ENCODE measurements at places on chromosomes 7 and 10. TPM values are rescaled to one million over a fixed set of nuclear protein-coding genes. Genes with fewer than 3 reads are reported as not detected.

The OR2A1 gene
- 0.19 TPM for total RNA-seq

GRCh38 chr7:151430391-151431205 is 9.3 kb downstream of the CRYGN start:
- no peaks in the 10 kb centered on the region for H3K36me3 ChIP-seq
- peaks cover 25% of the 10 kb centered on the region for H3K4me1 ChIP-seq
- no peak overlapping the region for H3K4me3 ChIP-seq
- H3K27ac ChIP-seq: no peak overlapping the region
- no peaks in the 10 kb centered on the region for H3K27me3 ChIP-seq

GRCh38 chr7:2926896-2927405 is 82.8 kb upstream of the GNA12 start:
- H3K27me3 ChIP-seq: no peaks in the 10 kb centered on the region
- H3K36me3 ChIP-seq: no peaks in the 10 kb centered on the region
- no peak overlapping the region for H3K27ac ChIP-seq
- no peak for DNase-seq
- H3K4me1 ChIP-seq: peaks cover 1% of the 10 kb centered on the region

The C10orf67 gene
- total RNA-seq: 0.33 TPM

The KIF11 gene
- total RNA-seq: 70.8 TPM

DNA sequence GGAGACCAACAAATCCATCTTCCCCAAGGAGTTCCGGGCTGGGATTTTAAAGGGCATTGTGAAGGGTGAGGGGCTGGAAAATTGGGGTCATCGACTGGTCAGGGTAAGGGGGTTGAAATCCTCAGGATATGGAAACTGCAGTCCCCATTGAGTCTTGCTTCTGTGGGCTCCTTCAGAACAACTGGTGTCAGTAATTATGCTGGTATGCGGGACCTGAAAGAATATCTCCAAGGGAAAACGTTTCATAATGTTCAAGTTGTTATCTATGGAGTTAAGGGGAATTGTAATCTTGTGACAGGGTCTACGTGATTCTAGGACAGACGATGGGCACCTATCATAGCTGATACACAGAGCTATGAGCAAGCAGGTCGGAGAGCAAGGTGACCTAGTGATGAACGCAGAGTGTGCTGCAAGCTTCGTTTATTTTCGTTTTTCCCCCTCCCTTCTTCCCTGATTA is 494 bp upstream of the RHBDD2 start:
- H3K36me3 ChIP-seq: peaks cover 12% of the 10 kb centered on the region
- no peak for DNase-seq

The WIPF3 gene
- 4.0 TPM for total RNA-seq

DNA sequence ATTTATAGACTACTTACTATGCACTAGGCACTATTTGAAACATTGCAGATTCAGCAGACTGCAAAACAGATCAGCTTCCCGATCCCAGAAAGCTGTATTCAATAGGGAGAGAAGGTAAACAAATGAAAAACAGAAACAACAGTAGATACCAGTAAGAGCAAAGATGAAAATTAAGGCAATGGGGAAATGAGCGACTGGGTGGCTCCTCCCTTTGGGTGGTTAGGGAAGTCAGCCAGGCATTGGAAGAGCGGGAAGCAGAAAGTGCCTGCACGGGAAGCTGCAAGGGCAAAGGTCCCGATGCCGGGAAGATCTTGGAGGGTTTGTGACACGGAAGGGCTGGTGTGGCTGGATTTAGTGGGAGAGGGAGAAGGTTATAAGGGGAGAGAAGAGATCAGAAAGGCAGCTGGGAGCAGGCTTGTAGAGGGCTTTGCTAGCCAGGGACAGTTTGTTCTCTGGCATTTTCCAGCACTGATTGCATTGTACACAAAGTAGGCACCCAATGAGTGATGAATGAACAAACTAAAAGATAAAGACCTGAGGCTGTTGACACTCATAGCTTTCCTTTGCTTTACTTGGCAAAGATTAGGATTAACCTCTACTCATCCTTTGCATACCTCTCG is 67.8 kb downstream of the NAMPT start:
- H3K27me3 ChIP-seq: peaks cover 4% of the 10 kb centered on the region
- no peak for DNase-seq
- H3K4me3 ChIP-seq: no peak overlapping the region
- peak overlapping the region; percentile 81 for H3K27ac ChIP-seq
- H3K4me1 ChIP-seq: peaks cover 4% of the 10 kb centered on the region

DNA sequence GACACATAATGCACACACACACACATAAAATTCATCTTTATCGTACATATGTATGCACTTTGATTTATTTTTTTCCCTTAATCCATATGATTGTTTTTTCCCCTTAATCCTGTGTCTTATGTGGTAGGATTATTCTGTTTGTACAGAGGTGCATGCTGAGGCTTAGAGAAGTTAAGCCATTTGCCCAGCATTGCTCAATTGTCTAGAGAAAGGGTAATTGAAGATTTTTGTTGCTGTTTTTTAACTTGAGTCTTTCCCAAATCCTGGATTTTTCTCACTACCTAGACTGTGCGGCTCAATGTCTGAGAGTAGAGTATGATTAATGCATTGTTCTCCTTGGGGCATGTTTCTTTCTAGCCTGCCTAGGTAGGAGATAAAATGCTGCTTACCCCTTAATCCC is 35.0 kb downstream of the WBP1L start:
- no peaks in the 10 kb centered on the region for H3K36me3 ChIP-seq
- H3K4me3 ChIP-seq: no peak overlapping the region
- H3K27ac ChIP-seq: no peak overlapping the region
- peaks cover 74% of the 10 kb centered on the region for H3K4me1 ChIP-seq
- no peak for DNase-seq
- no peaks in the 10 kb centered on the region for H3K27me3 ChIP-seq

- peaks cover 9% of the 10 kb centered on the region for H3K4me1 ChIP-seq
- H3K36me3 ChIP-seq: no peaks in the 10 kb centered on the region
- H3K4me3 ChIP-seq: no peak overlapping the region
- no peak for DNase-seq
- H3K27me3 ChIP-seq: no peaks in the 10 kb centered on the region
- no peak overlapping the region for H3K27ac ChIP-seq
Measured at GRCh38 chr7:21107101-21107500, 320.4 kb upstream of the SP8 start.

DNA sequence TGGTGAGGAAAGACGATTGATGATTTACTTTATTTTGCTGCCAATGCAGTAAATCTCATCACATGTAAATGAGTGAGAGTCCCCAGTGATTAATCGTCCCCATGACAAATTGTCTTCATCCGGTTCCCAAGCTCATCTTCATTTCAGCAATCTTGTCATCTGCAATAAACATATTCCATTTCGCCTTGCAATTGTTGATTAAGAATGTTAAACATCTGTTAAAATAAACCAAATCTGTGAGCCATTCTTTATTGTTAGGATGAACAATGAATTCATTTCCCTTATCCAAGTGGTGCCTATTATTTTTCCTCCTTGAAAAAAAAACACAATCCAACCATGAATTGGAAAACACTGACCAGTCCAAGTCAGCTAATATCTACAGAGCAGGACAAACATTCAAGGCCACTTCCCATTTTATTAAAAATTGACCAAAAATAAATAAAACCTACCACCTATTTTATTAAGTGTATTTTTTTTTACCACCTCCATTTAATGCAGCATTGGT is 36.5 kb downstream of the NPS start:
- no peaks in the 10 kb centered on the region for H3K36me3 ChIP-seq
- no peak for DNase-seq
- H3K27ac ChIP-seq: no peak overlapping the region
- H3K27me3 ChIP-seq: peaks cover 53% of the 10 kb centered on the region
- no peak overlapping the region for H3K4me3 ChIP-seq
- no peaks in the 10 kb centered on the region for H3K4me1 ChIP-seq

DNA sequence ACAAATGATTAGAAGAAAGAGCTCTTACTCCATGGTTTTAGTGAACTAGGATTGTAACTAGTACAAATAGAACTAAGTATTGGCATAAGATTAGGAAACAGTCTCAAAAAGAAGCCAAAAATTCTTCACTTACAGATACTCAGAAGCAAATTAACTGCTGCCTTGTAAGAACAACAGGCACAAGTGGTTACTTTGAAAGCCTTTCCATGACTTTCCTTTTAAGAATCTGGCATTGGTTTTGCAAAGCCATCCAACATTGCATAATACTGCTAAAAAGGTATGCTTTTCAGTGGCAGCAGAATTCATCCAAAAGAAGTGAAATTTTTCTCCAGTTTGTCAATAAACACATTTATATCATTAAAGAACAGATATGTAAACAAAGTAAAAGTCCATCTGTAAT is 126.8 kb upstream of the ODAD2 start:
- H3K4me1 ChIP-seq: no peaks in the 10 kb centered on the region
- no peak overlapping the region for H3K4me3 ChIP-seq
- H3K36me3 ChIP-seq: peaks cover 9% of the 10 kb centered on the region
- H3K27me3 ChIP-seq: no peaks in the 10 kb centered on the region
- DNase-seq: no peak

DNA sequence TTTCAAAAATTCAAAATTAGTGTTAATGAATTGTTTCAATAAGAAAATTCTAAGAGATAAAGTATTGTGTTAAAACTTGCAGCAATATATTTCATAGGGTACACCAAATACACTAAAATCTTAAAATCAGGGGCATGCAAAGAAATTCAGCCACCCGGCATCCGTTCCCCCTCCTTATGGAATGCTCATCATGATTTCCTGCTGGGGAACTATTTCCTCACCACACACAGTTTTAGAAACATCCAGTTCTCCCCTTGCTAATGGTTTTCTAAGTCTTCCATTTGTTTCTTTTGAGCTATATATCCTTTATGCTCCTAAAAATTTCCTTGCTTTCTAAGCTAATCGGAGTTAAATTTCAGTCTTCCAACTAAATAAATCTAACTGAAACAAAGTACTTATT is 60.7 kb downstream of the CHCHD3 start:
- H3K4me1 ChIP-seq: peaks cover 8% of the 10 kb centered on the region
- no peak overlapping the region for H3K4me3 ChIP-seq
- no peaks in the 10 kb centered on the region for H3K27me3 ChIP-seq
- no peak overlapping the region for H3K27ac ChIP-seq
- no peak for DNase-seq

- H3K4me3 ChIP-seq: peak overlapping the region; percentile 91
- H3K27me3 ChIP-seq: peaks cover 21% of the 10 kb centered on the region
- no peak overlapping the region for H3K27ac ChIP-seq
- no peaks in the 10 kb centered on the region for H3K36me3 ChIP-seq
- peaks cover 52% of the 10 kb centered on the region for H3K4me1 ChIP-seq
Measured at GRCh38 chr7:818031-818699, 14.1 kb upstream of the SUN1 start.

The RPEL1 gene
- not detected for total RNA-seq

DNA sequence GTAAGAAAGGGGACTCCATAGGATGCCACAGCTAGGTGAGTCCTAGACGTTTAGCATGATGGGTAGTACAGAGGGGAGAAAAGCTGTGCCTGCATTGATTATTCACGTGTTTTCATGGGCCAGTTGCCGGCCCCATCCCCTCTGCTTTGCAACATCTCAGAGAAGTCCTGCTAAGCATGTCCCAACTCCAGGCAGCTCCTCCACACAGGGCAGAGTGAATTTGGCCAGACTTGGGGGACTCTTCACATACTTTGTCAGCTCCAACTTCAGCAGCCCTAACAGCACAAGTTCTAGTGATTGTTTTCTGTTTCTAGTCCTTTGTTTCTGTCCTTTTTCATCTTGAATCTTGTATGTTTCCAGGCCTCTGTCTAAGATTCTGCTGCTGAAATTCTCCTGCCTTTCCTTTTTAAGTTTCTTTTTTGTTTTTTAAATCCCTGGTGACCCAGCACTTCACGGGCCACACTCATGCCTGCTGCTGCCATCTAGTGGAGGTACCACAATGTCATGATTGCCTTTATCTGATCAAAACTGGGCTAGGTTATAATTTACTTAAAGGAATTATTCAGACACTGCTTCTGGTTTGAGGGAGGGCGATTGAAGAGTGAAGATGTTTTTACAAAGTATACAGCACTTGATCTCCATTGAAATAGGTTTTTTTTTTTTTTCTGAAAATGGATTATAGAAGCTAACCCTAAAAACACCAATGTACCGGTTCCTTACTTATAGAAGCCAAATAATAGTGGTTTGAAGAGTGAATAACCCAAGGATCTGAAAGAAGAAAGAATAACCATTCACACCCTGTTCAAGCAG is 276.9 kb downstream of the CSTF2T start:
- no peaks in the 10 kb centered on the region for H3K27me3 ChIP-seq
- H3K36me3 ChIP-seq: no peaks in the 10 kb centered on the region
- H3K4me1 ChIP-seq: peaks cover 4% of the 10 kb centered on the region
- H3K4me3 ChIP-seq: no peak overlapping the region

The GPC2 gene
- 106 TPM for total RNA-seq

DNA sequence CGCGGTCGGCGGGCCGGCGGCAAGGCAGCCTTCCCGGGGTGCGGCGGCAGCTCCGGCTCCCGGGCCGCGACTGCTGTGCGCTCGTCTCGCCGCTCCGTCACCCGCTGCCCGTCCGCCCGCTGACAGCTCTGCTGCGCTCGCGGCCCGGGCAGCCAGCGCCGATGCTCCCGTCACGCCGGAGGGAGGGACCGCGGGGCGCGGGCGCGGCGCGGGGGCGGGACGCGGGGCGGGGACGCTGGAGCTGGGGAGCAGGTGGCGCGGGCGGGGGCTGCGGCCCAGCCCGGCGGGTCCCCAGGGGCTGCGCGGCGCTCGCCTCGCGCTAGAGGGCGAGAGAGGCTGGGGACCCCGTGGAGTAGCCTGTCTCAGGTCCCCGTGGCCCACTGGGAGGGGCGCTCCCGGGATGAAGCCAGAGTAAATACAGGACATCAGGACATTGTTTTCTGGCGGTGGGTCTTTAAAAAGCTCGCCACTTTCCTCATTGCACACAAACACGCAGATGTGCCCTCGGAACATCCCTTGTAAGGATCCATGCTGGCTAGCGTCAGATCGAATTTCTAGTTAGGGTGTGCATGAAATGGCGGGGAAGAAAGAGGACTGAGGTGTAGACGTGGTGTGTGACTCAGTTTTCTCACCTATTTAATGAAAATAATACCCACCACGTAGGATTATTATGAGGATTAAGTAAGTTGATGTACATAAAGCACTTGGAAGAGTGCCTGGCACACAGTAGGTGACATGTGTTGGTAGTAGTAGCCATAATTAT is at the start of gene ELAPOR2:
TSS of gene ELAPOR2 (minus strand) at position 130 of the 763 bp plus-strand sequence. CDS start 141 bp downstream, outside the sequence.
- peaks cover 18% of the 10 kb centered on the region for H3K4me1 ChIP-seq
- H3K4me3 ChIP-seq: peak within 1 kb of the TSS; percentile 90
- no peaks in the 10 kb centered on the region for H3K36me3 ChIP-seq
- DNase-seq: peak; percentile 83
- H3K27me3 ChIP-seq: peaks cover 9% of the 10 kb centered on the region

DNA sequence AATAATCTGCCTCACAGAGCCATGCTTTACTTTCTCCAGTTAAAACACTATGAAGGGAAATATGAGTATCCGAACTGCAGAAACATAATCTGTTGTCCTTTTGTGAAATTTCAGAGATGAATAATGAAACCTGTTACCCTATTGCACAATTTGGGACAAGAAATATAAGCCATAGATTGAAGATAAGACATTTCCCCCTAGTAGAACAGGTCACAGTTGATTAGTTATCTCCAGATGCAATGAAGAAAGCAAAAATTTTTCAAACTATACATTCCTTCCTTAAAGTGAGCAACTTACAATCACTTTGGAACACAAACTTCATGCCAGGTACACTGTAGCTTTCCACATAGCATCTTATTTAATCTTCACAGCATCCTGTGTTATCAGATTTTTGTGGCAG is 2.3 kb upstream of the CHN2 start:
- H3K4me1 ChIP-seq: peaks cover 10% of the 10 kb centered on the region
- peaks cover 61% of the 10 kb centered on the region for H3K27me3 ChIP-seq
- H3K27ac ChIP-seq: no peak overlapping the region
- peak overlapping the region; percentile 39 for H3K4me3 ChIP-seq

All from neural crest cell (in vitro differentiated cells).